ENCODE measurements at places on chromosomes 1 and 21. TPM values are rescaled to one million over a fixed set of nuclear protein-coding genes. Genes with fewer than 3 reads are reported as not detected.

DNA sequence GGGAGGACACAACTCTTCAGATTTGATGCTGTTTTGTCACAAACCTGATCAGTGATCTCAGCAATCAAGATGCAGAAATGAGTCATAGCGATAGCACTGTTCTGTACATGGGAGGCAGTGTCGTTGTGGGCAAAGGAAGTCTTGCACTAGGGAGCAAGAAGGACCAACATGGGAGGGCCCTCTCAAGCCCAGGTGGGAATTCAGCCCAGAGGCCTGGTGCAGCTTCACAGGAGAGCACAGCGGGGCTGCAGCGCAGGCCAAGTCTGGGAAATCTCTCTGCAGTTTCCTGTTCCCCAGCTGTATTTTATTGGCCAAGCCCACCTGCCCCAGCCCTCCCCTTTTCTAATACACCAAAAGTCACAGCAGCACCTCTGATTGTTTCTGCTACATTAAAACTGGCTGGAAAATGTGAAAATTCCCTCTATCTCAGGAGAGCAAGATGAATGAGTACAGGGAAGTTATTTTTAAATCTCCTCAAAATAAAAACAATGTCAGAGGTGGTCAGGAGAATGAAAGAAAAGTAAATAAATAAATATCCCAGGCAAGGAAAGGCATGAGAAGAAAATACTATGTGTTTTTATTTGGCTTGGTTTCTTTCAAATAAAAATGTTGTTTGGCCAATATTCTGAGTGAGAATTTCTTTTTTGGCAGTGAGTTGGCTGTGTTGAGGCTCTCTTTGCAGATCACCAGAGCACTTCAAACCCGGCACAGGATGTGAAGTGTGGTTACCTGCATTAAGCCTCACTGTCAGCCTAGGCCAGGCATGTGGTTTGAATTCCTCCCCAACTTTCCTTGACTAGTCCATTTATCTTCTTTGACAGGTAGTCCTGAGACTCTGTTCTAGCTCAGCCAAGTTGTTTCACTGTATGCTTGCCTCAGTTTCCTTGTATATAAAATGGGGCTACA is 422.1 kb downstream of the PLPP3 start:
- H3K27me3 ChIP-seq: no peaks in the 10 kb centered on the region
- H3K27ac ChIP-seq: no peak overlapping the region
- no peak overlapping the region for H3K4me3 ChIP-seq
- no peaks in the 10 kb centered on the region for H3K36me3 ChIP-seq
- H3K4me1 ChIP-seq: no peaks in the 10 kb centered on the region

DNA sequence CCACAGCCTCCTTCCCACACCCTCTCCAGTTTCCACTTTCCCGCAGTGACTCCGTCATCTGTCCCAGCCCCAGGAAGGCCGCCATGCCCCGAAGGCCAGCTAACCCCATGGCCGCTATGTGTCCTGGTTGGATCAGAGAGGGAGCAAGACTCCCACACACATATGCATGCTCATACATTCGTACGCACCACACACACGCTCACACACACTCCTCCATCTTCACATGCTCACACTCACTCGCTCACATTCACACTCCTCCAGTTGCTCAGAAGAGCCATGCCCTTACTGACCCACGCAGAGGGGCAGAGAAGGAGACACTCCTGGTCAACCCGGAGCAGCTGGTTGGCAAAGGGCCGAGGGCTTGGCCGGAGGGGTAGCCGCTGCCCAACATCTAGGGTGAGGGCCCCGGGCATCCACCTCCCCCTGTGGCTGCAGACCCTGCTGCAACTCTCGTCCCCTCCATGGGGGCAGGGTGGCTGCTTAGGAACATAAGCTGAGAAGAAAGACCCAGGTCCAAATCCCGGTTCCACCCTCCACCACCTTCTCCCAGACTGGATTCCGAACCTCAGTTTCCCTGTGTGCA is 122.3 kb upstream of the SLC25A33 start:
- H3K36me3 ChIP-seq: no peaks in the 10 kb centered on the region
- H3K4me3 ChIP-seq: no peak overlapping the region
- no peak overlapping the region for H3K27ac ChIP-seq
- H3K27me3 ChIP-seq: no peaks in the 10 kb centered on the region
- DNase-seq: no peak
- H3K4me1 ChIP-seq: peaks cover 25% of the 10 kb centered on the region

GRCh38 chr1:115099693-115100050 is 10.4 kb upstream of the TSPAN2 start:
- H3K36me3 ChIP-seq: no peaks in the 10 kb centered on the region
- no peaks in the 10 kb centered on the region for H3K27me3 ChIP-seq
- H3K4me1 ChIP-seq: no peaks in the 10 kb centered on the region
- H3K27ac ChIP-seq: peak overlapping the region; percentile 38
- DNase-seq: no peak

- H3K4me1 ChIP-seq: peaks cover 7% of the 10 kb centered on the region
- H3K27me3 ChIP-seq: no peaks in the 10 kb centered on the region
- no peak overlapping the region for H3K4me3 ChIP-seq
- no peak overlapping the region for H3K27ac ChIP-seq
- no peaks in the 10 kb centered on the region for H3K36me3 ChIP-seq
Observed at GRCh38 chr1:79982211-79982610, 975.7 kb upstream of the ADGRL4 start.

DNA sequence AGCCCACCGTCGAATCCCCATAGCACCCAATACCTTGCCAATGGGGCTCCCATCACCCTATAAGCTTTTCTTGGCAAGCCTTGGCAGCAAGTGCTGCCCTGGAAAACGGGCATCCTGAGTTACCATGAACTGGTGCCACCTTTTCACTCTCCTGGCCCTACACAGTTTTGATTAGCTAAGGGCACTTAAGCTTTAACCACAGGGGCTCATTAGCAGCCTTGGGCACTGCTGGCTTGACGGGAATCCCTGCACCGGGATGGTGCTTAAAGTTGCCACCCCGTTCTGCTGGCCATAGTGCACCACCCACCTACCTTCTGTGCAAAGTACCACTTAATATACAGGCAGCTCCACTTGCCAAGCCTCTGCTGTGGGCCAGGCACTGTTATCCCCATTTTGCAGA is 13.7 kb downstream of the PARS2 start:
- no peak overlapping the region for H3K4me3 ChIP-seq
- H3K27me3 ChIP-seq: no peaks in the 10 kb centered on the region
- H3K36me3 ChIP-seq: no peaks in the 10 kb centered on the region

DNA sequence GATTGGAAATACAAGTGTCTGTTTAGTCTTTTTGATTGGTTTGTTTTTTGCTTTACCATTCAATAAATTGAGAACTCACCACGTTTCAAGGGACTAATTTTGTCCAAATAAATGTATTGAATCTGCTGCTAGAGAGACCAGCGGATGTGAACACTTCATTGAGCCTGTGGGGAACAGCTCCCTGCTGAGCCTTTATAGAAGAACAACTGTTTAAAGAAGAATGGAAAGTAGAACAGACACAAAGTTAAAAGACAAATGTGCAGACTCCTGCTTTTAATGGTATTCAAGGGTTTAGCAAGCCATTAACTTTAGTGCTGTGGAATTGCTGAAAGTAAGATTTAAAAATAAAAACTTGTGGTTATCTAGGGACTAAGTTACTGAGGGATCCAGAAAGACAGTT is 817.7 kb upstream of the B3GALT2 start:
- no peaks in the 10 kb centered on the region for H3K36me3 ChIP-seq
- no peak for DNase-seq
- no peak overlapping the region for H3K27ac ChIP-seq
- H3K27me3 ChIP-seq: no peaks in the 10 kb centered on the region

- H3K27me3 ChIP-seq: no peaks in the 10 kb centered on the region
- no peaks in the 10 kb centered on the region for H3K4me1 ChIP-seq
- no peak overlapping the region for H3K4me3 ChIP-seq
- DNase-seq: no peak
- no peak overlapping the region for H3K27ac ChIP-seq
- no peaks in the 10 kb centered on the region for H3K36me3 ChIP-seq
Observed at GRCh38 chr1:55928576-55928975, 650.8 kb downstream of the PLPP3 start.

Gene TMEM52
- 58.7 TPM for total RNA-seq

All from psoas muscle (tissue), 8 donors.